ENCODE measurements at places on chromosomes 6 and 20.

DNA sequence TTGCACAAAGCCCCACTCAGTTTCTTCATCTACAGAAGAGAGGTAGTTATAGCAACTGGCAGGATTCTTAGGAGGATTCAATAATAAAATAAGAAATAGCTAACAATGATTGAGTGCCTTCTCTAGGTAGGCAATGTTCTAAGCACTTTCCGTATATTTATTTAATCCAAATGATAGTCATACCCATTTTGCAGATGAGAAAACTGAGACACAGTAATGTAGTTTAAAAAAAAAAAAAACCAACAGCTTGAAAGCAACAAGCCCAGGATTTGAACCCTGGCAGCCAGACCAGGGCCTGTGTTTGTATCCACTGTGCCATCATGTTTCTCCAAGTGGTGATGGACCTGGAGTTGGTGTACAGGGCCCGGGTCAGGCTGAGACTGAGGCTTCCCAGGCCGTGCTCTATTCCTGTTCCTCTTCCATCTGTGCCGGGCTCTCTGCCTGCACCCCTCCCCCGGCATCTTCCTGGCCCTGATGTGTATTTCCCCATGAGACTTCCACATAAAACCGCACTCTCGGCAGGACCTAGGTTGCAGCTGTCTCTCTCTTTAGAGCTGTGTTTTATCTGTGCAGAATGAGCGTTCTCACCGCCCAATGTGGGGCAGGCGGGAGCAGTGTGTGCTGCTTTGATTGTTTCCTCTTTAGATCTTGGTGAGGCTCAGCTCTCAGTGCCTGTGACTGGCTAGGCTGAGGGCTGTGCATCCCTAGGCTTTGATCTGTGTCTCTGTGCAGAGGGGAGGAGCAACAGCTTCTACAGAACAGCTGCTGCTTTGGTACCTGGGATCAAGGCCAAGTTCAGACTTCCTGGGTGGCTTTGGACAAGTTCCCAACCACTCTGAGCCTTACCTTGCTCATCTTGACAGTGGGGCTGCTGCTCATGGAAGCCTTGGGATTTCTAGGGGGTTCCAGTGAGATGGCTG is 49.5 kb downstream of the TOX2 start:
- no peak for DNase-seq

DNA sequence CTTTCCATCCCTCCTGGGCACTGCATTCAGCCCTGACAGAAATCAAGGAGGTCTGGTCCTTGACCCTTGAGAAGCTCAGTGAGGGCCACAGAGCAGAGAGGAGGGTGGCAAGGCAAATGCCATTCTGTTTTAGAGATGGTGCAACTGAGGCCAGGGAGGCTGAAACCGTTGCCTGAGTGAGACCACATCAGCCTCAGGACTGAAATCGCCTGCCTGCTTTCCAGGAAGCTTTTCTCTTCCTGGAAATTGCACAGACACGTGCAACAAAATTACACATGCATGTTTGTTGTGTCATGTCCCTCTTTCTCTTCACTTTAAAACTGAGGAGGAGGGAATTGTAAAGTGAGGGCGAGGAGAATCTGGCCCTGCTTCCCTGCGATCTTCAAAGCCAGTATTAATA is 113.7 kb upstream of the PDE10A start:
- no peak for DNase-seq

DNA sequence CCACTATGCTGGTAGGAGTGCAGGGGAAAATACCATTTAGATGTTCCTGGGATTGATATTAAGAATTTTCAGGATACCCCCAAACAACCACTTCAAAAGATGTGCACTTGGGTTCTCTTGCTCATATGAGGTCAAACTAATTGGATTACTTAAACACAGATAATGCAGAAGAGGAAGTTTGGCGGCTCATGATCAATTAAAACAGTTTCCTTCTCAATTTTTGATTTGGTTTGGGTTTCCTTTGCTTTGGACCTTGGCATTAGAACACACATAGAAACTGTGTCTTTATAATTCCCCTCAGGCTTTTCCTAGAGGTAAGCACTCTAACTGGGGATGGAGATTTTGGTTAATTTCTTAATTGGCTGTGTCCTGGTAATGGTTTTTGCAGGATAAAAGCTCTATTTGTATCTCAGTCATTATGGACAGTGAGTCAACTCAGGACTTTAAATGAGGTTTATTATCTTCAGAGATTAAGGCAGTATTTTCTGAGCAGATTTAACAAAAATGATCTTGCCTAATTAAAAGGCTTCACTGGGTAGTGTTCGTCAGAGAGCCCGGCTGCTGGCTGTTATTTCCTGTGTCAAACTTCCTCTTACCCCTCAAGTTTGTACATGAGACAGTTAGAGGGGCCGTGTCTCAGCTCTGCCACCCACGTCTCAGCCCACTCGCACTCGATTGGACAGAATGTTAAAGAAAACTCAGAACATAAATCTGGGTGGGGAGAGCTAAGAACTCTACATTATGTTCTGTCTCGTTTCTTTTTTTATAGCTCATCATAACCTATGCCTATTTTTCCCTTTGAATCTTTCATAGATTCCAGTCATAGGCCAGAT is 50.3 kb upstream of the PREP start:
- DNase-seq = peak; percentile 81

- no peak for DNase-seq
Observed at GRCh38 chr20:49281059-49281912, 3.4 kb upstream of the ZNFX1 start.

DNA sequence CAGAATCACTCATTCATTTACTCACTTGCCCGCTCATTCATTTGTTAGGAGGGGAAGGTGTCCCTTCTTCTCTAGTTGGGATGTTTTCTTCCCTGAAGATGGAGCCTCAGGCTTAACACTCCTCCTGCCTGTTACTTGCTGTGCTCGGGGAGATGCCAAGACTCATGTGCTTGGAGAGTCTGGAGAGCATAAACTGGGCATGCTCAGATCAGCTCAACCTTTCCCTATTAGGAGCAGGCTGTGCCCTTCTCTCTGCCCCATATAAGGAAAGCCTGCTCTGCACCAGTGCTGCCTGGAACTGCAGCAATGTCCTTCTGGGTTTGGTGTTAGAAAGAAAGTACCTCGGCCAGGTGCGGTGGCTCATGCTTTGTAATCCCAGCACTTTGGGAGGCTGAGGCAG is 18.0 kb upstream of the UBE2V1 start:
- no peak for DNase-seq

DNA sequence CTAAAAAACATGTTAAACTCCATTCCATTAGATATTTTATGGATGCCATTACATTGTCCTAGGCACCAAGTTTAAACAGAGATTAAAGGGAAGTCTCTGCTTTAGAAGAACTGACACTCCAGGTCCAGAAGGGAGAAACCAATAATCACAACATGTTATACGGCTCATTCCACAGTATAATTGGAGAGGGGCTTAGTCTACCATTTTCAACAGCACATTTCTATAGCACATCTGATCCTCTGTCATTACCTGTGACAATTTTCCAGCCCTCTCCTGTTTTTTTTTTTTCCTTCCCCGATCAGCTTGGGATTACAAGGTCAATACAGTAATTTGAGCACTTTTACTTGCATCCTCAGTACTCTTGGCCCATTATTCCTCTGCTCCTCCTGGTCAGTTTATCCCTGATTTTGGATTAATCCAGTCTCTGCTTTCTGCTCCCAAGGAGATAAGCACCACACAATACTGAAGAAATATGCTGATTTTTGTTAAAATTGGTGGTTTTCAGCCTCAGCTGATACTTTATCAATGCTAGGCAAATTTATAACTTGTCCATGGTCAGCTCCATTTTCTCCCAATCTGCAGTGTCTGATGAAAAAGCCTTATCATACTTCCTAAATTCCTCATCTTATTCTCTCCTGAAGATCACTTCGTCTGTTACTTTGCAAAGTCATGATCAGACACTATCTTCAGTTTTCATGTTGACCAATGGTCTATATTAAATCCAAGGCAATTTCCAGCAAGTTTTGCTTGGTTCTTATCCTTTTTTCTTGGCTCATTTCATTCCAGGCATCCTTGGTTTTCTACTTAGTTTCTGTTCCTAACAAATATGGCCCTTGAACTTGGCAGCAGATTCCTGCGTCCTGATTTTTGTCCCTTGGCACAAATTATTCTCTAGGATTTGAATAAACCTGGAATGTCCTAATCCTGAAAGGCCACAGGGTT is 30.8 kb upstream of the SYNCRIP start:
- no peak for DNase-seq

All from CD8-positive, alpha-beta memory T cell (primary cell).